ENCODE measurements at places on chromosomes 12 and 14.

- DNase-seq = no peak
Observed at GRCh38 chr14:85529803-85530574, at the start of gene FLRT2. Gene FLRT2 (plus strand): TSS chr14:85530144. CDS start chr14:85621515, 91,371 bp downstream.

GRCh38 chr14:69612014-69612782 is 802 bp downstream of the SUSD6 start:
- DNase-seq = peak; percentile 63

DNA sequence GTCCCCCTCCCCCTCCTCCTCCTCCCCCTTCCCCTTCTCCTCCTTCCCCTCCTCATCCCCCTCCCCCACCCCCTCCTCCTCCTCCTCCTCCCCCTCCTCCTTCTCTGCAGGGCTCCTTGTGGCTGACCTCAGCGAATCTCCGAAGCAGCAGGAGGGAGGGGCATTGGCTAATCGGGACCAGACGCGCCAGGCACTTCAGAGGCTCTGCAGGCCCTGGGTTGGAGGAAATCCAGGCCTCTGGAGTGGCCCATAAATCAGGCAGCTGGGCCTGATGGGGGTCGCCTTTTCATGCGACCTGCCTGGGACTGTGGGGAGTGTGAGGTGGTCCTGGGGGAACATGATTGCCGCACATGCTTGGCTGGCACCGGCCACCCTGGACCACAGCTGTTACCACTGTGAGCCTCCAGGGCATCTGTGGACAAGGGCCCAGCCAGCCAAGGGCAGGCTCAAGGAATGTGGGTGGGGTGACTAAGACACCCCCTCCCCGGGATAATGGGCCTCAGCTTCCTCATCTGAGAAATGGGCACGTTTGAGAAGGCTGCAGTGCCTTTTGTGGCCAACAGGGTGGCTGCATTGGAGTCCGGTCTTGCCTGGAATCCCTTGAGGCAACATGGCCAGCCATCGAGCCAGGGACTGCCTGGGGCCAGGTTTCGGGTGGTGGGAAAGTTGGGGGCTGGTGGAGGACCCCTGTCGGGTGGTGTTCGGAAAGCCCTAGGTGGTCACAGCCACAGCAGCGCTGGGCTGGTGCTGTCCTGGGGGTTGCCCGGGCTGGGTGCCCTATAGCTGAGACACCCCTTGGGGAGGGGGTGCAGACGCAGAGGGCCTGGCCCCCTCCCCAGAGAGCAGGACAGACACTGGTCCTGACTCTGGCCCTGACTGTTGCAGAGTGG is 12.0 kb downstream of the KIF26A start:
- DNase-seq = peak; percentile 80

DNA sequence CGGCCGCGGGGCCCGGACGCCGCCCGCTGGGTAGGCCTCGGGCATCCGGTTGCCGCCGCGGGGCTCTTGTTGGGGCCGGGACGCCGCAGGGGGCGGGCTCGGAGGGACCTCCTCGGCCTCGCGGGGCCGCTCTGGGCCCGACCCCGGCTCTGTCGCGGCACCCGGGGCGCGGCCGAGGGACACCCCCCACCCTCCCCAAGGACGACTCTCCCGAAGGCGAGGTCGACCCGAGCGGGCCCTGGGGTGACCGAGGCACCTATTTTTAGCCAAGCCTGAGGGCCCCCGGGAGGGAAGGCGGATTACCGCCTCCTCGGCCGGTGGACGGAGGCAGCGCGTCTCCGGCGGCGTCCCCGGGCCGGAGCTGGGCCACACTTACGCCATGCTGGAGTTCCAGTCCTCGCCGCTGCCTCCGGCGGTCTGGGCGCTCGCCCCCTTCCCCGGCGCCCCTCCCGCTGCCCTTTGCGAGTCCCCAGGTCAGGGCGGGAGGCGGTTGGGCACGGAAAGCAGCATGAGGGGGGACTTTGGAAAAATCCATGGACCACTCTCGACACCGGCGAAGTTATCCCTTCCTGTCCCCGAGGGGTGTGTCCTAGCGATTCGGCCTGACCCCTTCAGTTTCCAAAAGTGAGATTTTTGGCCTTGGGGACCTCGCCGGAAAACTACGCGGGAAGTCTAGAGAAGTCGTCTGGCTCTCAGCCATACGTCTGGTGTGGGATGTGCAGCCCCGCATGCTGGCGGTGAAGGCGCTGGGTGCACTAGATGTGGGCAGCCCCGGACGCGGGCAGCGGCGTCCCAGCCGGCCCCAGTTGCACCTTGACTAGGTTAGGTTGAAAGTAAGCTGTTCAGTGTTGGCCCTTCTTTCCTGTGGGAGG is 699 bp downstream of the KTN1 start:
- DNase-seq = peak; percentile 66

GRCh38 chr12:123120452-123121166 is 30.3 kb downstream of the PITPNM2 start:
- no peak for DNase-seq

GRCh38 chr14:29240066-29240465 is 473.5 kb downstream of the FOXG1 start:
- DNase-seq = no peak

DNA sequence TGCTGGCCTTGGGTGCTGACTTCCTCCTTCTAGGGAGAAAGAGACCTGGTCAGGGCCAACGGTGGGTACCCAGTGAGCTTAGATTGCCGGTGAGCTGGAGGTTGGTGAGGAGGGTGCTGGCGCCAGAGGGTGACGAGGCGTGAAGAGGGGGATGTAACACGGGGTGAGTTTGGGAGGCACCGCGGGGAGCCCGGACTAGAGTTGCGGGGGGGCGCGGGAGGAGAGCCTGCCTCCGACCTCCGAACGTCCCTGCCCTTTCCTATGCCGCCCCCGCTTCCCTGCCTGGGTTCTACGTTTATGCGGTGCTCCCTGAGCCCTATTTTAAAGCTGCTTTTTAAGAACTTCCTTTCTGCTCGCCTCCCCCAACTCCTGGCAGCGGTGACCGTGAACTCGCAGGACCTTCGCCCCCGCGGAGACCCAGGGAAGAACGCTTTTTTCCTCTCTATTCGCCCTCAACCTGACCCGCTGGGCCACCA is 18.6 kb downstream of the OR6S1 start:
- no peak for DNase-seq

DNA sequence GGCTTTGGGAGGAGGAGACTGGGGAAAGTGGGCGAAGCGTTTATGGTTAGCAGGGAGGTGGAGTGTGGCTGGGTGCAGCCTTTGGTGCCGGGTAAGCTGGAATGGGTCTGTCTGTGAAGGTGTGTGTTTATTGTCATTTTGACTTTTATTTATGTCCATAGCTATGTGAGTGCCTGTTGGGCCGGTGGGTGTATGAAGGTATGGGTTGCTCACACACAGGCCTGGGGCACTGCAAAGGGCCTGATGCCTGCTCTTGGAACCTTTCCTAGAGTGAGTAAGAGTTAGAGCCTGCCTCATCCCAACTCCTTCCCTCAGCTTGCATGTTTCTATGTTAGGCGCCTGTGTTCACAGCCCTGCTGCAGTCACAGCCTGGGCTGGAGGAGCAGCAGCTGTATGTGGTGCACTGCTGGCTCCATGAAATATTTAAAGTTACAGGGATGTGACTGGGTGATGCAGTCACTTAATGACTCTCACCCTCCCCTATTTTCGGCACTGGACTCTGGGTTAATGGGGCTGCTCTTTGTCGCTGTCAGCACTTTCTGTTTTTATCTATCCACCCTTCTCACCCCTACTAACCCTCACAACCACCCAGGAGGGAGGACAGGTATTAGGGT is 2.6 kb upstream of the PPP1R1A start:
- no peak for DNase-seq

Data from OCI-M1 (cell line).